Cortex of kidney (tissue), 1 donor: ENCODE measurements at places on chromosomes 12 and 14.

DNA sequence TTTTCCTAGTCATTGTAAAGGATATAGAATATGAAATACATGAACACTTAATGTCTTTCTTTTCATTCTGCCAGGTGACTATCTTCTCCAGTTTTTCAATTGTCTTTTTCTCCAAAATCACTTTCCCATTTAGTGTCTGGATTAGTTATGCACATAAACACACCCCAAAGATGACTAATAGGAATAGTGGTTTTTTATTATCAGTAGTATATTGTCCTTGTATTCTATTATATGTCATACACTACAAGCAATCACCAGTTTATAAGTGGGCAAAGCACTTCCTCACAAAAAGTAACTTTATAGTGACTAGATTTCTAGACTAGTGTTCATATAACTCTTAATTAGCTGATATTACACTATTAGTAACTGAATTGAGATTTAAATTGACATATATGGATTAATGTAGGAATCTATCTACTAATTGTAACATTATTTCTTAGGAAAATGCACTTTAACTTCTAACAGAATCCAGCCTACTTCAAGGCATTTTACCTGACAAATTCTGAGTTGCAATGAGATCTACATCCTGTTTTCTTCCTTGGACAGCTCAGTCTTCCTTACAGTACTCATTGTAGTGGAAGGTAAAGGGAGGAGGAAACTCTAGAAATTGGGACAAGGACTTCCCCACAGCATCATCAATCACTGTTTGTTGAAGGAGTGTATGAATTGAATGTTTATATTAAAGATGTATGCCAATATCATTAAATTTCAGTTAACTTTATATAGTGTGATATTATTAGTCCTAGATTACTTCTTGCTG, 186.1 kb upstream of the GARIN2 start:
- no peak for DNase-seq

GRCh38 chr14:49966304-49966809, 73.5 kb downstream of the ARF6 start:
- no peak for DNase-seq

GRCh38 chr14:39383026-39383660, 49.1 kb downstream of the FBXO33 start:
- no peak for DNase-seq

GRCh38 chr12:8840938-8841633, 18.7 kb downstream of the A2ML1 start:
- no peak for DNase-seq

DNA sequence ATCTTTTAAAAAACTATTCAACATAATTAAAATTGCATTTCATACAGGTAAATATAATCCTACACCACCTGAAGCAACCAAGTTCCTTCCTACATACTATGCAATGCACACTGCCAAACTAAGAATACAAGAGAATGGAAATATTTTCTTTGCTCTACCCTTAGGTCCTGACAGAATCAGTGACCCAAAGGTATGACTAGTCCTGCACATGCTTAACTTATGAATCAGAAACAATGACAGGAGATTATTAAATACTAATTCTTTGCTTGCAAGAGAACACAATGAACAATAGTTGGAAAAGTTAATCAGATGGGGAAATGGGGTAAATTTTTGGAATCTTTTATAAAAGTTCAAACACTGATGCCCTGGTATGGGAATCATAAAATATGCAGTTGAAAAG, 220.1 kb downstream of the SOX5 start:
- DNase-seq, result no peak

DNA sequence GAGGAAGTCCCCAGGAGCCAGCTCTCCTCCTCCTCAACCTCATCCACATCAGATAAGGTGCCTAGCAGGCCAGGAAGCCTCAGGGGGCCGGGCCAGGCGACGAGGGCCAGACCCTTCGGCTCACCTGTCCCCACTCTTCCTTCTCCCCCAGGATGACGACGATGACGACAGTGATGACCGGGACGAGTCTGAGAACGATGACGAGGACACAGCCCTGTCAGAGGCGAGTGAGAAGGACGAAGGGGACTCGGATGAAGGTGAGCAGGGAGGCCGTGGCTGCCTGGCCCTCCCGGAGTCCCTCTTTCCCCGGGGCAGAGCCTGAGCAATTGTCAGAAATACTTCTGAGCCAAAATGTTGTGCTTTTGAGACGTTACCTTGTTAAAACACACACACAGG, 13.8 kb downstream of the SETD1B start:
- no peak for DNase-seq

GRCh38 chr12:45666396-45666795, 63.1 kb upstream of the ARID2 start:
- no peak for DNase-seq

DNA sequence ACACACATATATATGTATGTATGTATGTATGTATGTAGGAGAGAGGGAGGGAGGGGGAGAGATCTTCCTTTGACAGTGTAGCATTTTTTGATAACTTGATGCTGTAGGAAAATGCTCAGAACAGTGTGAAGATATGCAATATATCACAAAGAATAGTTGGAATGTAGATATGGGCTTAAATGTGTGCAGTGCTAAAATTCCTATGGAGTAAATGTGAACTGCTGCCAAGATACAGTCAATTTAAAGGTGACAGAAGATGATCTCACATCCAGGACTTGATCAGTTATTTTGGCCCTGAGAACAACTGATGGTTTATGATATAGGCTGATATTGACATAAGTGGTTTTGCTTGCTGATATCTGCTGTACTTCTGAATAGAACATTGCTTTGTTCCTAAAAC, 84.2 kb downstream of the DAAM1 start:
- DNase-seq, result no peak

DNA sequence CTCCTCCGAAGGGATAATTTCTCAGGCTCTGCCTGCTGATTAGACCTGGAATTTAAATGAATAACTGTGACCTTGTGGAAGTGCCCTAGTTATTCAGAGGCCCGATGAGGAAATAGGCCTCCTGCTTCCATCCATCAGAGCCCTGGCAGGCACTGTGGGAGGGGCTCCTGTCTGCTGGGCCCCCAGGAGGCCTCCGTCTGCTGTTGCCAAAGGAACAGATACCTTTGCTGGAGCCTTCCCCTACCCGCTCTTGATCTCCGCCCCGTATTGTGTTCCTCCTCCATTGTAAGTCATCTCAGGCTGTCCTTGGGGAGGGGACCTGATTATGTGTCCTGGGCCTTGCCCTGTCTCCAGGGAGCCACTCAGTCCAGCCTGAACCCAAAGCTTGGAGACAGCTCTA, 112.3 kb downstream of the NRXN3 start:
- DNase-seq, result no peak

DNA sequence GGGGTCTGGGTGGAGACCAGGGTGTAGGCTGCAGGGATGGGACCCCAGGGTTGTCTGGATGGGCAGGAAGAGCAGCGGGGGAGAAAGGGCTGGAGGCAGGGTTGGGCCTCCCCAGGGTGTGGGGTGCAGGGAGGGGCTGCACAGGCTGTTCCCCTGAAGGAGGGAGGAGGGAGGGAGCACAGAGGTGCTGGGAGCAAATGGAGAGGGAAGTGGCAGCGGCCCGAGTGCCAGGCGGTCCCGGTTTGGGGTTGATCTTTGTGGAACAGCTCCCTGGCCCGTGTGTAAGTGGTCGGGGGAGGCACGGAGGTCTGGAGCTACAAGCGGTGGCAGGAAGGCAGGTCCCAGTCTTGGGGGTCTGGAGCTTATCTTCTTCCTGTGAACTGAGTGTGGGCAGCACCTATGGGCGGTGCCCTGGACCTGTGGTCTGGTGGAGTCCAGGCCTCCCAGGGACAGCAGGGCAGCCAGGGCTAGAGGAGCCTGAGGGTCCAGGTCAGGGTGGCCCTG, 391.6 kb downstream of the TMEM121 start:
- no peak for DNase-seq

- no peak for DNase-seq
Observed at GRCh38 chr14:53744857-53745256, 211.8 kb downstream of the BMP4 start.

DNA sequence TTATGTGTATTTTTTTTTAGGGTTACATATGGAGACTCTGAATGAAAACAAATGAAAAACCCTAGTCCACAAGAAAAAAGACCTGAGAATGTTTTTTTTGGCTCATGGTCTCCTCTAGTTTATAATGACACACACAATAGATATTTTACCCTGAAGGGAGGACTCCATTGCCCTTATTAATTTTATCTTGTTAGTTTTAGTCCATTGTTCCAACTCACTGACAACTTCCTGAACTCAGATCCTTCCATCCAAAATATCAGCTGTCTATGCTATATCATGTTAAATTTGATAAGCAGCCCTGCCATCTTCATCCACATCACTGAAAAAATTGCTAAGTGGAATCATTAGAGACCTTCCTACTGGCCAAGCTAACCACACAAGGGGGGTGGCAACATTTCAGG, 232.1 kb downstream of the MON2 start:
- no peak for DNase-seq

- DNase-seq, result no peak
Observed at GRCh38 chr12:6816598-6816997, 5.0 kb upstream of the GPR162 start.

DNA sequence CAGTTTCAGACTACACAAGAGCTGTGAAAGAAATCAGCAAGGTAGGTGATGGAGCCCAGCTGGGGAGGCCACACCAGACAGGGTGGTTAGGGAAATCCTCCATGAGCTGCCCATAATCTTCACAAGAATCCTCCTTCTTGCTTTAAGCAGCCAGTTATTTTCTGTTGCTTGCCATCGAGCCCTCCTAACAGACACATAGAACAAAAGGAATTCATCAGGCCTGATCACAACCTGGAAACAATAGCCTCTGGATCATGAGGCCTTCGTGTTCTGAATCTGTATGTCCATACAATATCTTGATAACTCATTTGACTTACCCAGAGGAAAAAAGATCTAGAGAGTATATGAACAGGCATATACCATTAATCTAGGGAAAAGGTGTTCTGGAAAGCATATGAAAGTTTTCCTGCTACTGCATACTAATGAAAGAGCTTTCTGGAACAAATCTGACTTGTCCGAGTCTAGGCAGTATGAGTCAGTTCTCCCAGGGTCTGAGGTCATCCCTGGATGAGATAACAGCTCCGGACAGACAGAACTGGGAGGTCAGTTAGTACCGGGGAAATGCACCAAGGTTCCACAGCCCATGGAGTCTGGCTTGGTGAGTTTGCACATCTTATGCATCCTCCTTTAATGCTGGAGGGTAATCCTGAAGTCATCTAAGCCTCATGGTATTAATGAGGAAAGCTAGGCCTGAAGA, 52.8 kb upstream of the ELK3 start:
- no peak for DNase-seq

GRCh38 chr14:105145381-105146180, 23.0 kb downstream of the JAG2 start:
- DNase-seq, result no peak

DNA sequence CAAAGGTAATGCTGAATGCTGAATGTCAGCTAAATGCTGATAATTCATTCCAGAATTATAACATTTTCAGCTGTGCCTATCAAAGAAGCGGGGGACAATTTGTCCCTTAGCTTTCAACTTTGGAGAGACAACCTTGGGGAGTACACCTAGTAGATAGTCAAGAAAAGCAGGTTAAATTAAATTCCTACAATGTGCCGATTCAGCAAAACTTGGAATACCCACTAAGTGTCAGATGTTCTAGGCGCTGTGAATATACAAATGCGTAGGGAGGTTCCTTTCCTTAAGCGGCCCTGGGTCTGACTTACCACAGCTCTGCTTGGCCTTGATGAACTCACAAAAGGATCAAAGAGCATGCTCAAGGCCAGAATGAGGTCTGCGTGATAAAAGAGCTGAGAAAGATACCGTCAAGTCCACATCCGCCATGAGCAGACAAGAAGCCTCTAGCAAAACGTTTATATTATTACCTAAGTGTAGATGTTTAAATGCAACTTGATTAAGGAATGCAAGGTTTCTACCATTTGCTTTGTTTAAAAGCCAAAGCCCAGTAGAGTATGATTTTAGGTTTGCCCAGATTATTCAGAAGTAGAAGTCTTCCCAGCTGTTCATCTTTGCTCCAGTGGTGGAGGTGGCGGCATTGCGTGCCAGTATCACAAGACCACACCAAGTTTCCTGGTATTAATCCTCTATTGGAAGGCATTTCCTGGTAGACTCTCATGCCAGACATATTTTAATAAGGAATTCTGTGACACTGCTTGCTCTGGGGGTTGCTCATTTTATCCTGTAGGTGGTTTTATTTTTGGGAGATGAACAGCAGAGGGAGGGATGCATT, 368.6 kb downstream of the DPF3 start:
- DNase-seq, result no peak

- no peak for DNase-seq
Observed at GRCh38 chr14:89231426-89232113, 185.5 kb downstream of the FOXN3 start.

- no peak for DNase-seq
Observed at GRCh38 chr14:62179367-62180018, 417.3 kb downstream of the SNAPC1 start.

GRCh38 chr14:68709007-68709406, 83.9 kb downstream of the ZFP36L1 start:
- DNase-seq, result no peak

GRCh38 chr14:63725786-63726460, 1.9 kb downstream of the SGPP1 start:
- no peak for DNase-seq

GRCh38 chr12:132517740-132518100, 27.8 kb downstream of the FBRSL1 start:
- DNase-seq, result no peak

- DNase-seq, result no peak
Observed at GRCh38 chr14:50410921-50411320, 14.2 kb upstream of the CDKL1 start.

GRCh38 chr12:26282339-26282940, 87.1 kb downstream of the SSPN start:
- no peak for DNase-seq

GRCh38 chr14:34750670-34751069, 36.3 kb upstream of the CFL2 start:
- DNase-seq, result no peak

DNA sequence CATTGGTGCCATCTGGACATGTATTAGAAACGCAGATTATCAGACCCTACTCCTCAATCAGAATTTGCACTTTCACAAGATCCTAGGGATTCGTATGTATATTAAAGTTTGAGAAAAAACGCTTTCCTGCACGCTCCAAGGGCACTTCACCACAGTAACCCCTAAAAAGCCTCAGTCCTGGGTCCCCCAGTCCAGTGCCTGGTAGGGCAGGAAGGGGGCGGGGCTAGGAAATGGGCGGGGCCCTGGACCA, 369 bp downstream of the DEPDC4 start:
- DNase-seq, result no peak

DNA sequence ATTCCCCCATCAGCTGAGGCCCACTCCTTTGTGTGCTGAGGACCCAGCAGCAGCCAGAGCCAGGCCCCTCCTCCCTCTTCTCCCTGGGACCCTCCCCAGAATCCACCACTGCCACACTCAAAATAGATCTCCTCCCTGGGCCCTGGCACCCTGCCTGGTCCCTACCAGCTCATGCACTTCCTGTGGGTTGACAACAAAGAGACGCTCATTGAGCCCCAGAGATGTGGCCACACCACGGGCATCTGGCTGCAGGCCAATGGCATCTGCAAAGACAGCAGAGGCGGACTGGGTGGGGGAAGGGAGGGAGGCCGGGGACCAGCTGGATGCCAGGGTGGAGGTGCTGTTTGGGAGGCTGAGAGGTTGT, 16.0 kb upstream of the ENDOU start:
- no peak for DNase-seq
